ENCODE measurements at places on chromosomes 2 and 18.
A peak's percentile ranks its signal among the peaks of the same experiment; 100 is the strongest.

DNA sequence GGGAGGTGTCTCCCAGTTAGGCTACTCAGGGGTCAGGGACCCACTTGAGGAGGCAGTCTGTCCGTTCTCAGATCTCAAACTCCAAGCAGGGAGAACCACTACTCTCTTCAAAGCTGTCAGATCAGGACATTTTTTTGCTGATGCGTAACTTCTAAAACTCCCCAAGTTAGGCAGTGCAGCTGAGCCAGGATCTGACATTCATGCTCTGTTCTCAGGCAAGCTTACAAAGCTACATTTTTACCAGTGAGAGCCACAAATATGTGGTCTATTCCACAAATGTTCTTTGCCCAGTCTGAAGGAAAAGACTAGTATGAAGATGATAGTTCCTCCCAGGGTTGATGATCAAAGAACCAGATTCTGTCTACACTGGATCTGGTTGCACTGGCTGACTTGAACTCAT, 184.1 kb downstream of the MTCL1 start:
- DNase-seq, result no peak
- H3K4me1 ChIP-seq, result no peaks in the 10 kb centered on the region
- H3K27ac ChIP-seq, result no peak overlapping the region
- no peaks in the 10 kb centered on the region for H3K36me3 ChIP-seq
- no peaks in the 10 kb centered on the region for H3K27me3 ChIP-seq
- no peak overlapping the region for H3K4me3 ChIP-seq

- peaks cover 1% of the 10 kb centered on the region for H3K36me3 ChIP-seq
- H3K4me1 ChIP-seq, result peaks cover 48% of the 10 kb centered on the region
- peak within 1 kb of the TSS; percentile 69 for H3K27ac ChIP-seq
These were observed at the start of gene PER2 for GRCh38 chr2:238287737-238288649. Gene PER2 (minus strand): TSS chr2:238288610. CDS start chr2:238277936, 10,674 bp downstream.

GRCh38 chr2:120464448-120464931, 118.6 kb downstream of the INHBB start:
- H3K27me3 ChIP-seq, result no peaks in the 10 kb centered on the region
- H3K36me3 ChIP-seq, result no peaks in the 10 kb centered on the region
- DNase-seq, result no peak
- no peak overlapping the region for H3K4me3 ChIP-seq
- H3K4me1 ChIP-seq, result no peaks in the 10 kb centered on the region

DNA sequence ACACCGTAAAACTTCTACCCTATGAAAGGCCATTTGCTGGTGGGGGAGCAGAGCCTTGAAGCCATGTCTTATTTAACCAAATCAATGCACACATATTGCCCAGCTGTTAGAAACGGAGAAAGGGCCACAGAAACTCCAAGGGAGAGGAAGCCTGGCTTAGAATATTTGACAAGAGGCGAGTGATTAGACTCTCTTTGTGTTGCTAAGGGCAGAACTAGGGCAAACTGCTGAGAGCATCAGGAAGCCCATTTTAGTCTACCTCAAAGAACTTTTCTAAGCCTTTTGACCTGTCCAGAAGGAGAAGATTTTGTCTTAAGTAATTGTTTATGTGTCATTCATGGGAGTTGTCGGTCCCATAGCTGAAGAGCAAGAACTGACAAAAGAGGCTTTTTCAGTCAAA, 54.4 kb upstream of the CELF4 start:
- no peaks in the 10 kb centered on the region for H3K27me3 ChIP-seq
- DNase-seq, result no peak
- no peaks in the 10 kb centered on the region for H3K4me1 ChIP-seq

- DNase-seq, result no peak
- H3K36me3 ChIP-seq, result no peaks in the 10 kb centered on the region
- H3K27ac ChIP-seq, result no peak overlapping the region
- peaks cover 10% of the 10 kb centered on the region for H3K27me3 ChIP-seq
- no peaks in the 10 kb centered on the region for H3K4me1 ChIP-seq
These were observed 146.1 kb downstream of the LNPK start for GRCh38 chr2:175855794-175856453.

DNA sequence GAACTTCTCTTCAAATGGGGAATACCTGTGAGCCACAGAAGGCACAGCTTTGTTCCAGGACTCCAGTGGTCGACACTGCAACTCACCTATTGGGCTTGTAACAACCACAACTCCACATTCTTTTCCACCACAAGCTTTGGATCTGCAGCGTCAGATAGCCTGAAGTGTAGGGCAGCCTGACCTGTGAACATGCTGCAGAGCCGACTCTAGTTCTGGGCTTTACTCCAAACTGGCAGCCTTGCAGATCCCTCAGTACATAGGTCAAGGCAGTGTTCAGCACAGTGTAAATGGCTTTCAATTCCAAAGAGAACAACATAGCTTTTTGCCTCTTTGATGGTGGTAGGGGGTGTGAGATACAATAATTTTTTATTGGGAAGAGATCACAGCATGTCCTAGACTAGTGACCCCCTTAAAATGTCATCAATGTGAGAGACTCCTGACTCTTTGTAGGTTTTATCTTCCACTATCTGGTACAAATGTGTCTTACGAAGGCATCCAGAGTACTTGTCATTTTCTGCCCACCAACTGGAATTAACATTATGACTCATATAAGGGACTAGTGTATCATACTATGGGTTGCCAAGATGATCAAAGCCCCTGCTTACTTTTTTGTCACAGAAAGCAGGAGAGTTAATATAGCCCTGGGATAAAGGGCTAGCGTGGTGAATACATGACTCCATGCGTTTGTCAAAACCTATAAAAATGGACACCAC, 149.8 kb downstream of the COPS8 start:
- peaks cover 47% of the 10 kb centered on the region for H3K27me3 ChIP-seq
- no peaks in the 10 kb centered on the region for H3K36me3 ChIP-seq
- H3K27ac ChIP-seq, result no peak overlapping the region
- no peak overlapping the region for H3K4me3 ChIP-seq

- H3K27ac ChIP-seq, result peak overlapping the region; percentile 58
- no peaks in the 10 kb centered on the region for H3K27me3 ChIP-seq
- peak overlapping the region; percentile 45 for H3K4me3 ChIP-seq
- DNase-seq, result no peak
- peaks cover 7% of the 10 kb centered on the region for H3K4me1 ChIP-seq
These were observed 202.9 kb downstream of the DPP4 start for GRCh38 chr2:161871113-161871512.

GRCh38 chr2:38943784-38944183, 54.1 kb downstream of the ARHGEF33 start:
- no peak overlapping the region for H3K4me3 ChIP-seq
- DNase-seq, result no peak
- no peaks in the 10 kb centered on the region for H3K4me1 ChIP-seq
- H3K36me3 ChIP-seq, result no peaks in the 10 kb centered on the region
- no peak overlapping the region for H3K27ac ChIP-seq

- DNase-seq, result no peak
- H3K36me3 ChIP-seq, result peaks cover 2% of the 10 kb centered on the region
- peaks cover 56% of the 10 kb centered on the region for H3K4me1 ChIP-seq
- H3K27ac ChIP-seq, result peak overlapping the region; percentile 80
These were observed 3.5 kb downstream of the RSAD2 start for GRCh38 chr2:6881046-6881445.

GRCh38 chr18:64377446-64377845, 228.6 kb upstream of the LINC00305 start:
- no peak overlapping the region for H3K4me3 ChIP-seq
- no peaks in the 10 kb centered on the region for H3K27me3 ChIP-seq
- H3K36me3 ChIP-seq, result no peaks in the 10 kb centered on the region
- no peak for DNase-seq
- no peak overlapping the region for H3K27ac ChIP-seq

DNA sequence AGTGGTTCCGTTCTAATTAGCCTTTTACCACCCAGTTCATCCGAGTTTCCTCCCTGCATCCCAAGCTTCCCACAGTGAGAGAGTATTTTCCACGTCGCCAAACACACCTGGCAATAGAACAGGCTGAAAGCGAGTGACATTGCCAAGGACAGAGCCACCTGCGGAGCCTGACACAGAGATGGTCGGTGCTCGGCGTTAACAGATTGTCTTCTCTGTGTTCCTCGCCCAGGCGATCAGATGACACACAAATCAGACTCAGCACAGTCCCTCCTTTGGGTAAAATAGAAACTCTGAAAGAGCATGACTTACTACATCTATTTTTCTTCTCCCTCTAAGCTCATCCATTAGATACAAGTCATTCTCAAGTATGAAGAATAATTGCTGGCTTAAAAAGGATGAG, 107.7 kb downstream of the CD226 start:
- H3K27ac ChIP-seq, result no peak overlapping the region
- H3K4me1 ChIP-seq, result no peaks in the 10 kb centered on the region
- no peak overlapping the region for H3K4me3 ChIP-seq
- DNase-seq, result no peak

- no peak overlapping the region for H3K4me3 ChIP-seq
- H3K36me3 ChIP-seq, result no peaks in the 10 kb centered on the region
- DNase-seq, result no peak
- H3K27me3 ChIP-seq, result no peaks in the 10 kb centered on the region
- no peaks in the 10 kb centered on the region for H3K4me1 ChIP-seq
These were observed 51.6 kb downstream of the MAPK4 start for GRCh38 chr18:50611529-50611941.

GRCh38 chr2:218858671-218859555, 692 bp upstream of the WNT6 start:
- H3K4me1 ChIP-seq, result peaks cover 14% of the 10 kb centered on the region
- H3K27me3 ChIP-seq, result peaks cover 91% of the 10 kb centered on the region
- H3K27ac ChIP-seq, result no peak overlapping the region
- H3K36me3 ChIP-seq, result no peaks in the 10 kb centered on the region
- DNase-seq, result no peak

DNA sequence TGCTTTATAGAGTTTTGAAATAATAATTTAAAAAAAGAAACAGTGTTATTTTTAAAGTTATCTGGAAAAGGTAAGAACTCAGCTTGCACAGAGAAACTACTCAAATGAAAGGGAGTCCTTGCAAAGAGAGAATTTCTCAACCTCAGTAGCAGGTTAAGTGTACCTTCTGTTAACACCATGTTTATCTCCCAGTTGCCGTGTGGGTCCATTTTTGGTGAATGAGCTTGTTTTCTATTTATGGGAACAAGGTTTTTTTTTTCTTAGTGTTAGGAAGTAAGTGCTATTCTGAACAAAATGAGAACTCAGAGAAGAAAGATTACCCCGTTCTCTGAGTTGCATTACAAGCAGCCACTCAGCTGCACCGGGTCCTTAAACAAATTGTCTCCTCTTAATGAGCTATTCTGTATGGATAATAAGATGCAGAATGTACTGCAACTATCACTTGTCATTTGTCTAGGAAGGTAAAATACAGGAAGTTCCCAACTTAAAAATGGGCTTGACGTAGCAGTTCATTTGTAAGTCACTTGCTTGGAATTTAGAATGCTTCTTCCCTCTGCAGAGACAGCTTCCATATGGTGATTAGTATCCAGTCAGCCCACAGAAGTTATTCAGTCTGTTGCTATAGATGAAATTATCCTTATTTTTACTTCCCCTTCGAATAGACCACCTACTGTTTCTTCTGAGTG, 74.9 kb downstream of the LTBP1 start:
- peaks cover 2% of the 10 kb centered on the region for H3K36me3 ChIP-seq
- H3K27me3 ChIP-seq, result peaks cover 38% of the 10 kb centered on the region
- H3K4me1 ChIP-seq, result peaks cover 6% of the 10 kb centered on the region
- no peak overlapping the region for H3K4me3 ChIP-seq

GRCh38 chr18:63002305-63002704, 287.0 kb downstream of the PHLPP1 start:
- H3K27me3 ChIP-seq, result no peaks in the 10 kb centered on the region
- DNase-seq, result no peak
- H3K27ac ChIP-seq, result no peak overlapping the region
- no peaks in the 10 kb centered on the region for H3K36me3 ChIP-seq
- no peak overlapping the region for H3K4me3 ChIP-seq

- H3K4me3 ChIP-seq, result no peak overlapping the region
- no peak for DNase-seq
- no peaks in the 10 kb centered on the region for H3K36me3 ChIP-seq
- H3K27ac ChIP-seq, result no peak overlapping the region
- H3K27me3 ChIP-seq, result peaks cover 12% of the 10 kb centered on the region
- no peaks in the 10 kb centered on the region for H3K4me1 ChIP-seq
These were observed 167.9 kb downstream of the HRH4 start for GRCh38 chr18:24628326-24628725.

DNA sequence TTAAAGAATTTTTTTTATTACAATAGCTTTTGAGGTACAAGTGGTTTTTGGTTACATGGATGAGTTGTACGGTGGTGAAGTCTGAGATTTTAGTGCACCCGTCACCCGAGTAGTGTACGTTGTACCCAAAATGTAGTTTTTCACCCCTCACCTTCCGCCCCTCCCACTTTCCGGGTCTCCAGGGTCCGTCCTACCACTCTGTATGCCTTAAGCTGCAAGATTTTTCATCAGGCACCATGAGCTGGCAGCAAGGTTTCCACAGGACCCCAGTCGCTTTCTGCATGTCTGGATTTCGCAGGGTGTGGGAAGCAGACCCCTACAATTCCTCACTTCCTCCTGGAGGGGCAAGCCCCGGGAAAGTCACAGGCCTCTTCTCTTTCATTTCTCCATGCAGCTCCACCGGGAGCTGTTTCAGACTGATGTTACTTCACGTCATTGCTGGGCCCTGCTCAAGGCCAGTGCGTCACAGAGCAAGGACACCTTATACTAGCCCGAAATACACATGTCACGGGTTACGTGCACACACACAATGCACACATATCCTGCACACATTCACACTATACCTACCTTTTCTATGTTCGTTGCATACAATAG, 179.1 kb downstream of the ZFP36L2 start:
- H3K4me1 ChIP-seq, result peaks cover 38% of the 10 kb centered on the region
- H3K36me3 ChIP-seq, result no peaks in the 10 kb centered on the region
- H3K27ac ChIP-seq, result no peak overlapping the region
- no peak overlapping the region for H3K4me3 ChIP-seq
- no peaks in the 10 kb centered on the region for H3K27me3 ChIP-seq

DNA sequence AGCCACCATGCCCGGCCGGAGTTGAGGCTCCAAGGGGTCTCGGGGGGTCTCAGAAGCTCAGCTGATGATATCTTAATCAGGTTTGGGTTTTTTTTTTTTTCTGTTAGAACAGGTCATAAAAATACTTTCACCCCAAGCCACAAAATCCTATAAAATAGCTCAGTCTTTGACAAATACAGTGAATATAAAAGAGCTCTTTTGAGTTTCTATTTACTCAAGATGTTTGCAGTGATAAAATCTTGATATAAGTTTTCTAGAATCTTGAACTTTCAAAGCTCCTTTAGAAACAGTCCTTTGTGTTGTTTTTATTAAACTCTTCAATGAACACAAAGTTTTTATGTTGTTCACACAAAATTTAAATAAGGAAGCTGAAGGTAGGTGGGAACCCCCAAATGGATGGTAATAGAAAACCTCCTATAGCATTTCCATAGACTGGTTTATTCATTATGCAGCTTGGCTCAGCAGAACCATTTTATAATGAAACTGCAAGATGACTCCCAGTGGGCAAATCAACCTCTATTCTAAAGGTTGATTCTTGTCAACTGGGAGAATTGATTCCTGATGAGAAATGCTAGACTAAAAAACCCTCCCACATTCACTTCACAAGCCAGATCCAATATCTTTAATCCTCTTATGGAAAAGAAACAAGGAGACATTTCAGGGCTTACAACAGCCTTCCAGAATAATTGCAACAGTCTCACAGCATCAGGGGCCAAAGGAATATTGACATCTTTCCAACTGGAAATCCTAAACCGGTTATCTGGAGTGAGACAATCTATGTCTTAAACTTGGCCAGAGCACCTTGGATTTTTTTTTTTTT, 13.6 kb upstream of the NARS1 start:
- no peak overlapping the region for H3K4me3 ChIP-seq
- peaks cover 16% of the 10 kb centered on the region for H3K4me1 ChIP-seq
- no peak overlapping the region for H3K27ac ChIP-seq
- DNase-seq, result no peak

- no peak overlapping the region for H3K27ac ChIP-seq
- no peaks in the 10 kb centered on the region for H3K27me3 ChIP-seq
- DNase-seq, result no peak
- no peak overlapping the region for H3K4me3 ChIP-seq
These were observed 31.1 kb downstream of the KIF5C start for GRCh38 chr2:148906124-148906523.
